ENCODE measurements at places on chromosomes 6 and 20.

- no peak for DNase-seq
Observed at GRCh38 chr6:83974409-83975050, 59.0 kb upstream of the MRAP2 start.

- no peak for DNase-seq
Observed at GRCh38 chr20:59645271-59645670, 40.9 kb downstream of the PHACTR3 start.

DNA sequence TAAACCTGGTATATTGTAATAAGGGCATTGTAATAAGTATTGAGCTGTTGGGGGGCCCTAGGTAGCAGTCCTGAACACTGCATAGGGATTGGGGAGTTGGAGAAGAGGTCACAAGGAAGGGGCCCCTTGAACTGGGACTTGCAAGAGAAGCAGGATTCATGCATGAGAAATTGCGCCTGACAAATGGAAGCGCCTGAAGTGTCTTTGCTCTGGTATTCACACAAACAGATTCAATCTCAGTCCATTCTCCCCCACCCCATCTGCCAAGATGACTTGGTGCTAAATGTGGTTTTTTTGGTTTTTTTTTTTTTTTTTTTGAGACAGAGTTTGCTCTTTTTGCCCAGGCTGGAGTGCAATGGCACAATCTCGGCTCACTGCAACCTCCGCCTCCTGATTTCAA is 87.1 kb downstream of the CAP2 start:
- DNase-seq: no peak

GRCh38 chr20:6121504-6121903 is 1.3 kb downstream of the FERMT1 start:
- no peak for DNase-seq

GRCh38 chr6:142381845-142382378 is 80.1 kb downstream of the ADGRG6 start:
- peak; percentile 58 for DNase-seq

GRCh38 chr20:57676589-57677583 is 32.9 kb downstream of the PMEPA1 start:
- DNase-seq: no peak

DNA sequence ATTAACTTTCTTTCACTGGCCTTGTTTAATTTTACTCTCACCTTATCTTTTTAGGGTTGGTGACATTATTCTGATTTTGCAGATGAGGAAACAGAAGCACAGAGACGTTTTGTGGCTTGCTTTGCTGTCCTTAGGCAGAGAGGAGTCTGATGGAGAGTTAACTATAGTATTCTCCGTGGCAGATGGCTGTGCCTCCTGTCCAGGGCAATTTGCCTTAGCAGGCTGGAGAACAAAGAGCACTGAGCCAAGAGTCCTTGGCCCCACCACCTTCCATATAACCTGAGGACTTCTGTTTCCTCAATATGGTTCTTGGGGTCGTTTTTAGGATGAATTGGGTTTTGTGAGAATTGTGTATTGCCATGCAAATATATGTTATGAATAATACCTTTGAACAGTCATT is 71.4 kb upstream of the BACH2 start:
- DNase-seq: no peak

DNA sequence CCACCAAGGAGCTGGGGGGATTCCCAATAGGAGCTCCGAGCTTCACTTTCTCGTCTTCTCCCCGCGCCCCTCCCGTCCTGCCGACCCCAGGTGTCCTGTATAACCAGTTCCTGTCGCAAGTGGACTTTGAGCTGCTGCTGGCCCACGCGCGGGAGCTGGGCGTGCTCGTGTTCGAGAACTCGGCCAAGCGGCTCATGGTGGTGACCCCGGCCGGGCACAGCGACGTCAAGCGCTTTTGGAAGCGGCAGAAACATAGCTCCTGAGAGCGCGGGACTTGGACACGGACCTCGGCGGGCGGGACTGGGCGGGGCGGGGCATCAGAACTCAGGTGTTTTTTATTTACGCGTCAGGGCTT is 340 bp upstream of the VARS2 start:
- no peak for DNase-seq

DNA sequence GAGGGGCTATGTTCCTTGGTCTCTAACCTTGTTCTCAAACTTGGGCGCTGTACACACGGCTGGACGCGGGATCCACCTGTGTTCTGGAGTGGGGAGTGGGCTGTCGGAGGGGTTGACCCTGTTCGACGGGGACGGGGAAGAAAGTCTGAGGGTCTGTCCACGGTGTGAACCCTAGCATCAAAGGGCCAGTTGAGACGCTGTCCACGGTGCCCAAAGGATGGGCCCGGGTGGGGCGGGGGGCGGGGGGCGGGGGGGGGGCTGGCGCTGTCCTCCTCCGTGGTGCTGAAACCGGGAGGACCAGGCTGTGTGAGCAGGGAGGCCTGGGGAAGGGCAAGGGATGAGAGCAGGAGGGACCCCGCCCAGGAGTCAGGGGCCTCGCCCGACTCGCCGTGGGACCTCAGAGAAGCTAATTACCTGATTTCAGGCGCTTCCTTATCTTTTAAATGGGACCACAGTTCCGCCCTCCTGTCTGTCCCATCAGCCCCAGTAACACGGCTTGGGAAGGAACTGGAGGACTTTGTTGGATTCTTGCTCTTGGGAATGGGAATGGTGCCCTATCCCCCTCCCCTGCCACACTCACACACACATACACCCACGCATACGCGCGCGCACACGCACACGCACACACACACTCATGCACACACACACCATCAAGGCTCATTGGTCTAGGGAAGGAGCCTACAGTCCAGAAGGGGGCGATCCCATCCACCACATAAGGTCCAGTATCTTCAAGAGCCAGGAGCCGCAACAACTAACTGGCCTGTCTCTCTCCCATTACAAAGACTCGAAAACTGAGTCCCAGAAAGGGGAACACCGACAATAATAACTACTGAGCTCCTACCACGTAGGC is 1.0 kb upstream of the VSTM2L start:
- DNase-seq: peak; percentile 40

GRCh38 chr20:40307268-40307667 is 381.8 kb downstream of the MAFB start:
- no peak for DNase-seq

DNA sequence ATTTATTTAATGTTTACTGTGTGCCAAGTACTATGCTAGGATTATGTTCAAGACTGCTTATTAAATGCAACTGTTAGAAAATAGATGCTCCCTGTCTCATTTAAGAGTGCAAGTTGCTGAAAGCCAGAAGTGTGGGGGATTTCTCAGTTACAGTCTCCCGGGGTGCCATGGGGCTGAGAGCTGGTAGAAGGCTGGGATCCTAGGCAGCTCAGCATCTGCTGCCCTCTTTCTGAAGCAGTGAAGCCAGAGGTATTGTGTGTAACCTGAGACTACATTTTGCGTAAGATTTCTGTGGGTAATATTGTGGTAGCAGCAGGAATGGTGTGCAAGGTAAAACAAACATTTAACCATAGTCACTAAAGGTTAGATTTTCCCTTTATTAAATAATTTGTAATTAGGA is 120.6 kb downstream of the AKAP7 start:
- peak; percentile 5 for DNase-seq

- no peak for DNase-seq
Observed at GRCh38 chr6:36312854-36313648, 23.6 kb downstream of the BNIP5 start.

- no peak for DNase-seq
Observed at GRCh38 chr20:58246346-58246745, 17.9 kb upstream of the ANKRD60 start.

DNA sequence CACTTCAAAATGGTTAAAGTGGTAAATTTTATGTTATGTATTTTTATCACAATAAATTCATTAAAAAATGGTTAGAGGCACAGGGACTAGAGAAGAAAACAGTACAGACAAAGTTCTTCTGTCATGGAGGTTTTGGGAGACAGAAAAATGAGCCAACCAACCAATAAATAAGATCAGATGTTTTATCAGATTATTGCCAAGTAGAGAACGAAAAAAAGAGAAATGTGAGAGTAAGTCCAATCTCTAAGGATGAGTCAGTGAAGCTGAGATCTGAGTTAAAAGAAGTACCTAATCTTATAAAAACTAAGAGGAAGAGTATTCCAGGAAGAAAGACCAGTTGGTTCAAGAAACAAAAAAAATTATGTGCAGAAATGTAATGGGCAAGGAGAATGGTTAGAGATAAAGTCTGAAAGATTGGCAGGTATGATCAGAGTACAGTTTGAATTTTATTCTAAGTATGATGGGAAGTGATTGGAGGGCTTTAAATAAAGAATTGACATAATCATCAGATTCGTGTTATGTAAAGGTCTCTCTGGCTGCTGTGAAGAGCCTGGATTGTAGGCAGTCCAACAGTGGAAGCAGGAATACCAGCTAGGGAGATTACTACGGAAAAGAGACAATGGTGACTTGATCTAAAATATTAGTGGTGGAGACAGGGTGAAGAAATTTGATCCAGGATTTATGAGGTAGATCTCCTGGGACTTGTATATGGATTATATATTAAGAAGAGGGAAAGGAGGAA is 79.6 kb downstream of the RCAN2 start:
- no peak for DNase-seq

GRCh38 chr6:47170617-47170947 is 128.4 kb upstream of the ADGRF1 start:
- DNase-seq: no peak

- DNase-seq: peak; percentile 86
Observed at GRCh38 chr6:6749702-6750491, 161.4 kb downstream of the LY86 start.

- DNase-seq: no peak
Observed at GRCh38 chr20:56316051-56316450, 42.7 kb upstream of the FAM210B start.

GRCh38 chr6:156634951-156635371 is 142.2 kb upstream of the ARID1B start:
- no peak for DNase-seq

DNA sequence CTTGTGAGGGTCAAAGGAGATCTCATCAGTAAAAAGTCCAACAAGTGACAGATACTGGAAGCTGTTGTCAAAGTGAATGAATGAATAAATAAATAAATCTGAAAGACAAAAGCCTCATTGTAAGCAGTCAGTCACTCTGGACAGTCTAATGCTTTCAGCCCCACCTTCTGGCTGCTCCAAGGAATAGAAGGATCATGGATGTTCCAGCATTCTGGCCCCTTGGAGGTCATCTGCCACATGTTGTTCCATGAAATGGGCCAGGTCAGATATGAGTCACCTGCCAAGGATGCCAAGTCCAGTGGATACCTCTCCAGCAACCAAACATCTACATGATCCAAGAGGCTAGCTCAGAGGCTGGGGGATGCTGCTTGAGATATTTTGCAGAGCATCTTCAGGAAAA is 185.6 kb downstream of the BMP7 start:
- peak; percentile 46 for DNase-seq

DNA sequence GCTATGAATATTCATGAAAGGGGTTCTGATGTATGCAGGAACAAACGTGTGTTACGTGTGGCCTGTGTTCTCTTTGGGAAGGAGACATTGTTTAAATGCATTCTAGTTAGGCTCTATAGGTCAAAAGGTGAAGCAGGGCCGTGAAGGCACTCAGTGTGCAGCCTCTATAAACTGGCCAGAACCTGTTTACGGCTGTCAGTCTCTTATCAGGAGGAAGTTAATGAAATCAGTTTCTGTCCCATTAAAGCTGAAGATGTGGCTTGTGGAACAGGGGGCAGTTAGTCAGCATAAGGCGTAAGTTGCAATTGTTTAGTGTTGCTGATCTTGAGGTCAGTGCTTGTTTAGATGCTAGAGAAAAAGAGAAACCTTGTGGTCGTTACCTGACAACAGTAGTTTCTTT is 111.5 kb upstream of the KCNG1 start:
- DNase-seq: no peak

DNA sequence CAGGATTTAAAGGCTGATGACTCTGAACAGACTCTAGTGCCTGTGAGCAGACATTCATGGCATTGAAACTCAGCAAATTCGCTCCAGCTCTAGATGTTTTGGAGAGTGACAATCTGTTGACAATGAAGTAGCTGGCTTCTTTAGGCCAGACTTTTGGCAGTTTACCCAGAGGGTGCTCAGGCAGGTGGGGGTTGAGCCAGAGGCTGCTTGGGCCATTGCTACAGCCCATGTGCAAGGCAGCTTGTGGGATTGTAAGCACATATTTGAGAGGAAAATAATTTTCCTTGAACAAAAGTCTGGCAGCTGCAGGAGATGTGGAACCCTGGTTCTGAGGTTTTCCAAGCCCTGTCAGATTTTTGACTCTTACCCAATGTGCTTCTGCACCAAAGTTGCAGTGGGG is 311.6 kb downstream of the CDC5L start:
- peak; percentile 78 for DNase-seq

DNA sequence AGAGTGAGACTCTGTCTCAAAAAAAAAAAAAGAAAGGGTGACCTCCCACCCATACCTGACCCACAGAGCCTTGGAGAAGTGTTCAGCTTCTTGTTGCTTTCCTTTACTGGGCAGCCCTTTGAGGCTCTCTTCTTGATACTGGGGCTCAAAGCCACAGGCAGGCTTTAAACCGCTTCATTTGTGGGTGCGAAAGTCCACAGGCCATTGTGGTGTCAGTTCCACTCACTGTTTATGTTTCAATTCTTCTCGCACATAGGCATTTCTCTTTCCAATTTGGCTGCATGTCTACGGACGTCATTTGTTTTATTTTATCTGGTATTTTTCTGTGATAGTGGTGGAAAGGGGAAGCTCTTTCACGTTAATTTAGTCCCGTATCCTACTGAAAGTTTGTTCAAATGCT is 34.6 kb downstream of the PPARD start:
- DNase-seq: no peak

- no peak for DNase-seq
Observed at GRCh38 chr20:31675828-31676608, 38.3 kb downstream of the COX4I2 start.

- no peak for DNase-seq
Observed at GRCh38 chr20:24684956-24685691, 215.7 kb downstream of the SYNDIG1 start.

DNA sequence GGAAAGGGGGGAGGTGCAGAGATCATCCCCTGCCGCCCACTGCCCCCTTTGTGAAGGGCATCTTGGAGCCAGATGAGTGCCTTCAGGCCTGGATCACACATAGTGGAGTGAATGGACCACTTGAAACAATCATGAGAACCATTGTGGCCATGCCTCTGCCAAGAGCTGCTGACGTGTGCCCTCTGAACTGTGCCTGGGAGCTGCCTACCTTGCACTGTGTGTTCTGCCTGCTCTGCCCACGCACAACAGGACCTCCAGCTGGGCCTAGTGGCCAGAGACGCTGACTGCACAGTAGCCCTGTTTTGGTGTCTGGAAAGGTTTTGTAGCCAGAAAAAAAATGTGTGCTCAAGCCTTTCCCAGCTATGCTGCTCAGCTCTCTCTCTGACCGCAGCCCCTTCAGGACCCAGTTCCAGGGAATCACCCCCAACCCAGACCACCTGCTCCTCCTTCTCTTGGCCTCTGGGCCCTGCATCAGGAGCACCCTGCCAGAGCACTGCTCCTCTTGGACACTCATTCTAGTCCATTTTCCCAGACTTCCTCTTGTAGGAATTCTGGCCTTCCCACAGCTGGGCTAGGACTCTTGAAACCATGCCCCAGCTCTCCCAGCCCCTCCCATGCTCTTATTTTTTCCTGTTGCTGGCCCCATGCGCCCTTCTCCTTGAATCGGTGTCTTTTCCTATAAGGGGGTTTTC is 1.6 kb upstream of the ADIG start:
- DNase-seq: no peak

- peak; percentile 87 for DNase-seq
Observed at GRCh38 chr6:27168586-27169443, 78.7 kb upstream of the PRSS16 start.

GRCh38 chr6:131519670-131520436 is 53.2 kb upstream of the ARG1 start:
- DNase-seq: peak; percentile 30
